Stimulated activated CD4-positive, alpha-beta T cell treated with anti-CD3 and anti-CD28 coated beads, TNF-alpha, amount 100 ng/mL, for 4 hours (primary cell): ENCODE measurements at places on chromosomes 1 and 21.

- no peak for DNase-seq
Observed at GRCh38 chr1:23210351-23210785, 6.9 kb downstream of the HTR1D start.

GRCh38 chr1:71719330-71719729 lies 563.0 kb downstream of the NEGR1 start:
- no peak for DNase-seq

- DNase-seq: no peak
Observed at GRCh38 chr1:206722751-206723461, 38.2 kb downstream of the MAPKAPK2 start.

GRCh38 chr21:14677639-14678179 lies 131.6 kb upstream of the SAMSN1 start:
- no peak for DNase-seq

DNA sequence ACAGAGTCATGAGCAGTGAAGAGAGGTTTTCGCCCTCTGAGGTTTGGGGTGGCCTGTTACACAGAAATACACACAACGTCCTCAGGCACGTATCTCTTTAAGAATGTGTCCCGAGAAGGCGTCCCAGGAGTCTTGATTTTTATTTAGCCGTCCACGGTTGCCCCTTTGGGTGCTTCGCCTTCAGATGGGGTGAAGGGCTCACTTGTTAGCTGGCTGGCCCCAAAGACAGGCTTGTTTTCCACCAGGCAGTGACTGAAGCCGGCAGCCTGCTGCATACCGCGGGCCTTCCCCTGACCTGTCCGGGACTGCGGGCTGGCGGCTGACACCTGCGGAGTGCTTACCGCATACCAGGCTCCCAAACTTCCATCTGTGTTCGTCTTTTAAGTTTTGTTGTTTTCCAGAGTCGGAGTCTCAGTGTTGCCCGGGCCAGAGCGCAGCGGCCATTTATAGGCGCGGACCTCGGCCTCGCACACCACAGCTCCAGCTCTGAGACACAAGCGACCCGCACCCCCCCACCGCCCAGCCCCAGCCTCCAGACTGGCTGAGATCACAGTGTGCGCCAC lies 1.6 kb upstream of the ADARB1 start:
- no peak for DNase-seq

GRCh38 chr1:75330624-75331023 lies 196.4 kb downstream of the LHX8 start:
- no peak for DNase-seq

- no peak for DNase-seq
Observed at GRCh38 chr1:155933591-155934096, 569 bp downstream of the KHDC4 start.

DNA sequence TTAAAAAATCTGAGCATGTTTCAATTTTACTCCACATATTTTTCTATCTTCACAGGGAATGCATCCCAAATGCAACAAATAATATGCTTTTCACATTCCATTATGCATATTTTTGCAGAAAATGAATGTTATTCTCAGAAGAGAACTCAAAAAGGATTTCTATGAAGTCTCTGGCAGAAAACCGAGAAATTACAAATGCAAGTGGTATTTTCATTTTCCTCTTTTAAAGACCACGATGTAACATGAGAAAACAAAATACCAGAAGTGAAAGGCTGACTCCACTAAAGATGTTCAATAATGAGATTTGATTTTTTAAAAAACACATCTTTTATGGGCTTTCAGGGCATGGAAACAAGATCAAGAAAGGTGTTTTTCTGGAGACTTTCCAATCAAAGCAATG lies 5.0 kb upstream of the PDC start:
- DNase-seq: no peak

- no peak for DNase-seq
Observed at GRCh38 chr1:230507666-230508402, 81.7 kb upstream of the PGBD5 start.

- DNase-seq: no peak
Observed at GRCh38 chr1:12272770-12273169, 42.9 kb downstream of the VPS13D start.

DNA sequence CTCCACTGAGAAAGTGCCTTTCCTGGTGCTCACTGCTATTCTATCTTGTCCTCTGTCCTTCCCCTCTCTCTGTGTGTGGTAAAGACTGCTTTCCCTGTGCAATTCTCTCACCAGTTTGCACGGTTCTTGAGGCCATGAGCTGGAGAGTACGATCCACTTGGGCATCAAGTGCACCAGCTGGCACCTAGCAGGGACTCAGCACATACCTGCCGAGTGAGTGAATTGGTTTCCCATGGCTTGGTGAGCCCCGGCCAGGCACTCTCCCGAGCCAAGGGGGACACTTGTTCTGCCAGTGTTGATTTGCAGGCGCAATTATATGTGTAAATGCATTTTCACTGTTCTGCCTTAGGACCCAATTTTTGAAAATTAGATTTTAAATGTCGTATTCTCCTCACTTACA lies 313.5 kb downstream of the DISC1 start:
- no peak for DNase-seq

DNA sequence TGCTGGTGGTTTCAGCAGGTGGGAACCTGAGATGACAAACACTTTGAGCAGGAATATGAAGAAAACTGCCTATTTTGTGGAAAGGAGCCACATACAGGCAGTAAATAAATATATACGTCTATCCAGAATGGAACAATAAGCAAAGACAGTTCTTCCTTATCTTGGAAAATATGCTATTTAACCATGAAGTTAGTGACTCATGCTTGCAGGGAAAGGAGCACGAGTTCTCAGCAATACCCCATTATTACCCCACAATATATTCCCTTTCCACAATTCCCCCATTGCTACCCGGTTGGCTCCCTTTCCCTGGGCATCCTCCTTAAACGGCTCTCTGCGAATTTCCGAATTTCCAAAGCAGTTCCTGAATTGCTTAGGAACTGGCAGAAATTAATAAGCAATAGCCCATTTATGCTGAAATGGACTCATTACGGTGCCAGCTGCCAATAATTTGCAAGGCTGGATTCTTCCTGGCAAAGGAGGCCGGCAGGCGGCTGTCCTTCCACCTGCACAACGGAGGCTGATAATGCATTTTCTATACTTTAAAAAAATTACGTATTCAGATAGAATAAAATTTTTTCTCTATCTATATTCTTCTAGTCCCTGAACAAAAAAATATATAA lies 65.4 kb downstream of the TIAM1 start:
- DNase-seq: no peak

DNA sequence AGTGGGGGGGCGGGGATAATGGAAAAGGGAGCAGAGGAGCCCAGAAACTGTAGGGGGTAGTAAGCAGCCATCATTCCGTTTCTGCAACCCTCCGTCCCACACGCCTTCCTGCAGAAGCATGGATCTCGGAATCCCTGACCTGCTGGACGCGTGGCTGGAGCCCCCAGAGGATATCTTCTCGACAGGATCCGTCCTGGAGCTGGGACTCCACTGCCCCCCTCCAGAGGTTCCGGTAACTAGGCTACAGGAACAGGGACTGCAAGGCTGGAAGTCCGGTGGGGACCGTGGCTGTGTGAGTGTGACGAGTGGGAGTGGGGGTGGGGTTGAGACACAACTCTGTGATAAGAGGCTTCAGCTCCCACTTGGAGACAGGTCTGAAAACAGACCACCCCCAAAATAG lies 706 bp downstream of the CREB3L4 start:
- DNase-seq: no peak

GRCh38 chr1:31955917-31956736 lies 18.0 kb upstream of the PTP4A2 start:
- DNase-seq: peak; percentile 49

DNA sequence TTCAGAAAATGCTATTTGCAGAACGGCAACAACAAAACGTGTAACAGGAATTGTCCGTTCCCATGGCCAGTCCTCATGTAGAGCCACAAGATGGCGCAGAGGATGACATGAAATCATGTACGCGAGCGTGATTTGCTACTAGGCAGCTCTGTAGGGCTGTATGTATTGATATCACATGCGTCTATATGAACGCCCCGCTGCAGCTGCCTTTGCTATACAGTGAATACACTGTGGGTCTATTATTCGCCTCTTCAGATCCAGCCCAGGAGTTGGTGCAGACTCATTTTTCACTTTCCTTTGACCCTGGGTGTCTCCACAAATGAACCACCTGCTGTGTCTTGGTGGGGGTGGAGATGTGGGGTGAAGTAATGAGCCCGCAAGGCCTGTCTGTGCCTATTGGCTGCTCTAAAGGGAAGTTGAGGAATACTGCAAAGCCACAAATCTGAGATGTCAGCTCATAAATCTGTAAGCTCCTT lies 361.5 kb downstream of the KIF26B start:
- DNase-seq: no peak

DNA sequence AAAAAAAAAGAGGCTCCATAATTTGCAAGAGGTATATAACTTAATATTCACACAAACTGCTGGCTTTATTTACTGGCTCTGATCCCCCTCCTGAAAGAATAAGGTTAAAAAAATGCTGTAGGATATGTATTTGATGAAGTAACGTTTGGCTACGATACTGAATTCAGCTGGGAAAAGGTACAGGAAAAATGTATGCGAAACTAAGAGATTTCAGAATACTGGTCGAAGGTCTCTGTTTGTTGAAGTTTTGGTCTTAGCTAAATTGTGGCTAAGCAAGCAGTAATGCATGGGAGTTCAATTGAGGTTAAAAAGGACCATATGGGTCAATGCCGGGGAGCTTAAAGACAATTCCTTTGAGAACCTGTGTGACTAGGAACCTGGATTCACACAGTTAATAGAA lies 355.5 kb upstream of the NCAM2 start:
- no peak for DNase-seq

GRCh38 chr1:241591317-241591716 lies 48.9 kb downstream of the CHML start:
- no peak for DNase-seq
